ENCODE measurements at places on chromosomes 2 and 18.

DNA sequence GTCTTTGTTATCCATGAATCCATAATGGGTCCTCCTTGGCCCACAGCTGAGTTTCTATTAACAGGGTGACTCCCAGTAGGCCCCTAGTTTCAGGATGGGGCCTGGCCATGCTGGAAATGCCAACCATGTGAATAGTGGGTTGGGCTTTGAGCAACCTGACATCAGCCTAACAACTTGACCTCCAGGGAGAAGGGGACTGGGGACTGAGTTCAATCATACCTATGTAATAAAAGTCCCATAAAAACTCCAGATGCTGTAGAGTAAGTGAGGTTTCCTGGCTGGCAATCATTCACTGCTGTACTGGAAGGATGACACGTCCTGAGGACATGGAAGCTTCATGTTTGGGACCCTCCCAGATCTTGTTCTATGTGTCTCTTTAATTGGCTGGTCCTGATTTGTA is 7.9 kb downstream of the REV1 start:
- DNase-seq = peak; percentile 52

DNA sequence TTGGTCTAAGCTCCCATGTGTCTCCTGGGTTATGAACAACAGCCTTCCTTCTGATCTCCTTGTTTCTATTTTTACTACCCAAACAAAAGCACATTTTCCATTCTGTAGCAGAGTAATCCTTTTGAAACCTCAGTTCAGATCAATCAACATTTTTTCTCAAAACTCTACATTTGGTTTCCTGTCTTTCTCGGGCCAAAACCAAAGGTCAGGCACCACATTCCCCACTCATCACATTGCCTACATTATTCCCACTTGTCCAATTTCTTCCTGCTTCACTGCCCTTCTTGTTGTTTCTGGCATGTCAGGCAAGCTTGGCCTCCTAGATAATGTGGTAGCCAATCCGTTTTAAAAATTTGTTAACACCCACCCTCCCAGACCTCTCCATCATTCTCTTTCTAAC is 196.8 kb downstream of the PPP1R1C start:
- DNase-seq = peak; percentile 3

DNA sequence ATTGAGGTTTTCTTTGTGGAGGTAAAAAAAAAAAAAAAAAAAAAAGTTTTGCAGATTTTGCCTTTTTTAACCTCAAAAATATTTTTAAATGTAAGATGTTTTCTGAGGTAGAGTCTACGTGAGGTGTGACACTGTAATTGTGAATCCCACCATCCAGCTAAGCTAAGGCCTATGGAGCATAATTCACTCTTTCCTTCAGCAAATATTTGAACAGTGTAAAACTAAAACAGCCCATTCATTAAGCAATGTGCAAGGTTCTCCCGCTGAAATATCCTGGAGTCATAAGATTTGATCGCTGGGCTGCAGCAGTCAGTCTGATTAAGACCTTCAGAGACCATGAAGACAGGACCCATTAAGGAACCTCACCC is 105.1 kb downstream of the HNRNPLL start:
- DNase-seq = no peak

- DNase-seq = no peak
These were observed 50.7 kb downstream of the TRAPPC12 start for GRCh38 chr2:3430172-3430571.

- DNase-seq = peak; percentile 67
These were observed 24.6 kb upstream of the SPP2 start for GRCh38 chr2:234025891-234026401.

DNA sequence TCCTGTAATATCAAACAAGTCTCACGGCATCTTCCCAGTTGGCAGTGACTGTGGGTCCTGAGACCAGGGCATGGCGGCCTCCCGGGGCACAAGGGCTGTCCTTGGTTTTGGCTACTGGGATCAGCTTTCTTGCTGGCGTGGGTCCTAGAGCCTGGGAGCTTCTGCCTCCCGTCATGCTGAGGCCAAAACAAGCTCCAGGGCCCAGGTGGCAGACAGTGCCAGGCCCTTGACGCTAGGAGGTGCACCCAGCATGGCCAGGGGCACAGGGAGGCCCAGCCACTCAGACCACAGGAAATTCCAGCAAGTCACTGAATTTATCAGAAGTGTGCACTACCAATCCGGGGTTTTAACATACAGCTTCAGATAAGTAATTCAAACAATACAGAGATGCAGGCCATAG is 184.7 kb downstream of the EIPR1 start:
- DNase-seq = no peak

DNA sequence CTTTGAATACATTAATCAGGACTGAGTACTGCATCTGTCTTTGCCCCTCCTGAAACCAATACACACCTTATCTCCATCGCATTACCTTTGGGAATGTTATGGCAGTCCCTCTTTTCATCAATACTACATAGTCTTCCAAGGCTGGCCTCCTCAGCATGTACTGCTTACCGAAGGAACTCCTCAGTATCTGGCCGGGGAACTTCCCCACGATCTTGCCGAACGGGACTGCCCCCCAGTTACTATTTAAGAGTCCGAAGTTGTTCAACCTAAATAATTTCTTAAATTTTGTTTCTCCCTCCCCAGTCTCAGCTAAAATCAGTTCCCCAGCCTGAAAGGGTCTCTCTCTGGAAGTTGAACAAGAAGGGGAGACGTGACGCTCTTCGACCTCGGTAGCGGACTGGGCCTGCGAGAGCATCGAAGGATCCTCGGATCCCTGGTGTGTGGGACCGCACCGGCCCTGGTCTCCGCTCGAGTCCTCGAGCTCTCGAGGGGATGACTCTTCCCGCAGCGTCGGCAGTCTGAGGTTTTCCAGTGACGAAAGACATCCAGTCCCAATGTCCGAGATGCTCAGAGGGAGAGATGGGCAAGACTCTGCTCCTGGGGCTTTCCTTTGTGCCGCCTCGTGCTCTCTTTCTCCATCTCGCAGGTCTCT is 489 bp downstream of the TRMT61B start:
- DNase-seq = no peak

GRCh38 chr2:16105669-16106281 is 165.4 kb downstream of the MYCN start:
- no peak for DNase-seq

All from fibroblast of skin of right biceps (primary cell).